ENCODE measurements at places on chromosomes 1 and 21.

GRCh38 chr1:76023669-76024435, 50.7 kb upstream of the ST6GALNAC3 start:
- no peak for DNase-seq

- no peak for DNase-seq
Observed at GRCh38 chr1:21490774-21491487, 18.3 kb upstream of the ALPL start.

- DNase-seq: no peak
Observed at GRCh38 chr1:109497449-109498160, 3.7 kb downstream of the CYB561D1 start.

DNA sequence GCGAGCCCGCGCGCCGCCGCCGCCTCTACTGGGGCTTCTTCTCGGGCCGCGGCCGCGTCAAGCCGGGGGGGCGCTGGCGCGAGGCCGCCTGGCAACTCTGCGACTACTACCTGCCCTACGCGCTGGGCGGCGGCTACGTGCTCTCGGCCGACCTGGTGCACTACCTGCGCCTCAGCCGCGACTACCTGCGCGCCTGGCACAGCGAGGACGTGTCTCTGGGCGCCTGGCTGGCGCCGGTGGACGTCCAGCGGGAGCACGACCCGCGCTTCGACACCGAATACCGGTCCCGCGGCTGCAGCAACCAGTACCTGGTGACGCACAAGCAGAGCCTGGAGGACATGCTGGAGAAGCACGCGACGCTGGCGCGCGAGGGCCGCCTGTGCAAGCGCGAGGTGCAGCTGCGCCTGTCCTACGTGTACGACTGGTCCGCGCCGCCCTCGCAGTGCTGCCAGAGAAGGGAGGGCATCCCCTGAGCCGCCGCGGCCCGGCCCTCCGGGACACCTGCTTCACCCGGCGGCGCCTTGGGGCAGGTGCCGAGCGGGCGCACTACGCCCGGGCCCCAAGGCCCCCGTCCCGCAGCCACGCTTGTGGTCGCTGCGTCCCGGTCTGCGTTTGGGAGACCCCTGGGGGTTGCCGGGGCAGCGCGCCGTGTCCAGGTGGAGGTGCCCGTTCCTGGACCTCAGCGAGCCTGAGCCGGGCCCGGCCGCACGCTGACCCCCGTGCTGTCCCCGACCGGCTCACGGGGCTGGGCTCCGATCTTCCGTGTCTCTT, 944 bp downstream of the B3GALT6 start:
- DNase-seq: no peak

- DNase-seq: no peak
Observed at GRCh38 chr1:204335085-204335484, 24.6 kb downstream of the PLEKHA6 start.

DNA sequence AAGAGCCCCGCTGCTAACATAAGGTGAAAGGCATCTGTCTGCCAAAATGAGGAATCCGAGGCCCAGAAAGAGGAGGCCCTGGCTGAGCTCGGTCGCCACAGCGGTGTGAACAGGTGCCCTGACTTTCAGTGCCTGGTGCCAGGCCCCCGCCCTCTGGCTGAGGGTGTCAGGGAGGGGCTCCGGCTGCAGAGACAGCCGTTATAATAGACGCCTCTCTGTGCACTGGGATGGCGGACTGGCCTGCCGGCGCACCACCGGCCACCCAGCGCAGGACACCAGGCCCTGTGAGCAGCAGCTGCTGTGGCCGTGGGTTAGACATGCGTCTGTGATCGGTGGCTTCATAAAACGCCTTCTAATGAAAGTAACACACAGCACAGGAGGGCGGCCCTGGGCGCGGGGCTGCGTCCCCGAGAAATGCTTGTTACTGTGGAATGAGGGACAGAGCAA, 51.4 kb upstream of the ACTRT2 start:
- DNase-seq: no peak

- no peak for DNase-seq
Observed at GRCh38 chr21:19853061-19853460, 1145.1 kb upstream of the NCAM2 start.

- peak; percentile 23 for DNase-seq
Observed at GRCh38 chr1:214328770-214329469, 48.0 kb downstream of the SMYD2 start.

DNA sequence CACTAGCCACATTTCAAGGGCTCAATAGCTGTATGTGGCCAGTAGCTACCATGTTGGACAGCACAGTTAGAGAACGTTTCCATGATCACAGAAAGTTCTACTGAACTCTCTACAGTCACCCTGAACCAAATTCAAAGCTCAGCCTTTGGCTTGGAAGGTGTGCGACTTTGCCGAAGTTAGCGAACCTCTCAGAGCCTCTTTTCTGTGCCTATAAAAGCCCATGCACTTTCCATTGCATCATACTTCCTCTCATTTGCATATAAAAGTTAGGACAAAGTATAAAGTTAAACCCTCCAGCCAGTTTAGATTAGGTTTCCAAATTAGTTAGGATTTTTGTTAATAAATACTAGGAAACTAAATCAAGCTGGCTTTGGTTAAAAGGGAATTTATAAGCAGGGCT, 4.7 kb upstream of the SLC1A7 start:
- DNase-seq: no peak

GRCh38 chr1:16075337-16076030, 2.0 kb upstream of the FAM131C start:
- no peak for DNase-seq

DNA sequence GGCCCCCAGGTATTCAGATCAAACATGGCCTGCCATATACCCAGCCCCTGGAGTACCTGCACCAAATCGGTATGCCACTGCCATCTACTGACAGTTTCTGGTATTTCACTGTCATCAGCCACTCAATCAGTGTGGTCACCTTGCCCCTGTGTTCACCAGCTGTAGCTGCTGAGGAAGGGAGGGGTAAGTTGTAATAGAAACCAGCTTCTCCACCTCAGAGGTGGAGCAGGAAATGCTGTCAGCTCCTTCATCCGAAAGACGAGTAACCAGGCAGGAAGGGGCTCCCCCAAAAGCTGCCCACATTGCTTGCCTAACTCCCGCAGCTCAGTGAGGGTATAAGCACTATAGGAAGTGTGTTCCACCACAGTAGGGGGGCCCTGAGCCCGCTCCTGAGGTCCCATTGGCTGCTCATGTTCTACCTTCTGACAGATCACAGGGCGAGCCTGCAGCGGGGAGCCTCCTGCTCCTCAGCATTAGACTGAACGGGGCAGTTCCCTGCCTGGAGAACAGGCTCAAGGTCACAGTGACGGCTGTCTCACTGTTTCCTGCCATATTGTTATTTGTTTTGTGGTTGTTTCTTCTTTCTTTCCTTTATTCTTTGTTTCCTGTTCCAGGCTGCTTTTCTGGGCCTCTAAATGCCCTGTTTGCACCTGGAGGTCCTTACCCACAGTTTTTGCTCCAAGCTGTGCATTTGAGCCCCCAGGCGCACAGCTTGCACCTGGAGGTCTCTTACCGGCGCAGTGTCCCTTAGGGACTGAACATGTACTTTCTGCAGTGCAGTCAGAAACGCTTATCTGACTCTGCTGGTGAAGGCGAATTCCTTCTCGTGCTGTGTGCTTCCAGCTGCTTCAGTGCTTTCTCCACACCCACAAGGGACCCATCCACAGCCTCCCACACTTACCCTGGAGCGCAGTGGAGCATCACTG, 1638.3 kb downstream of the MRPL39 start:
- peak; percentile 15 for DNase-seq

DNA sequence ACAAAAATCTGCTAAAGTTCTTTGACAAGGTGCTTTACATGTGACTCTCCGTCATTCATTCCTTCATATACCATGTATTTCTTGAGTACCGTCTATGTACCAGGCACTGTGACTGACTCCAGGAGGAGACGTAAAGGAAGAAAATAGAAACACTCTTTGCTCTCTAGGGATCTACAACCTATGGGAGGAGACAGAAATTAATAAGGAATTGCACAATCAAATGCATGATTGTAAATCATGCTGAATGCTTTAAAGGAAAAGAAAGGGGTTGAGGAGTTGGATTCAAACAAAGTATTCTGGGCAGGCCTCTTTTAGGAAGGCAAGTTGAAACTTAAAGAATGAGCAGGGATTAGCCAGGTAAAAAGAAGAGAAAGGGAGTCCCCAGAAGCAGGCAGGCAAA, 239.1 kb upstream of the FGGY start:
- no peak for DNase-seq

DNA sequence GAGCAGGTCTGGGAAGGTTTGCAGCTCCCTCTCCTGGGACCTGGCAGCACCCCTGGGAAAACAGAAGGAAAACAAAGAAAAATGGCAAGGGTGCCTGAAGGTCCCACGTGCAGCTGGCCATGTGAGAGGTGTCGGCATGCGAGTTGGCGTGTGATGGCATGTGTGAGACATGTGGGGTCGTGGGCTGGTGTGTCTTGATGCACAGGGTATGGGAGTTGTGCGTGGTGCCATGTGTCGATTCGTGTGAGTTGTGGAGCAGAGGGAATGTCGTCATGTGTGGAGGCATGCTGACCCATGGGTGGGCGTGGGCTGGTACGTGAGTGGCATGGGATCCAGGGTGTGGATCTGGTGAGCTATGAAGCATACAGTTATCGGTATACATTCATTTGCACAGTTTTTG, 1.3 kb downstream of the HPCA start:
- no peak for DNase-seq

DNA sequence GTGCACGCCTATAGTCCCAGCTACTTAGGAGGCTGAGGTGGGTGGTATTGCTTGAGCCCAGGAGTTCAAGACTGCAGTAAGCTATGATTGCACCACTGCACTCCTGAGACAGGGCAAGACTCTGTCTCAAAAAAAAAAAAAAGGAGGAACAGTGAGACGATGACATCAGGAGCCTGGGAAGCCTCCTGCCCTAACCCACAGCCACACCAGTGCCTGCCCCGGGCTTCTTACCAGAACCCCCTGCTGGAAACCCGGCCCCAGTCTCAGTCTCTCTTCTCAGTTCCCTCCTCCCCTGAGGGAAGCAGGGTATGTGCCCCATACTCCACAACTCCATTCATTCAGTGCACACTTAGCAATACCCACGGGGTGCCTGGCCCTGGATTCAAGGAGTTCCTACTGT, 9.1 kb downstream of the COL8A2 start:
- no peak for DNase-seq

DNA sequence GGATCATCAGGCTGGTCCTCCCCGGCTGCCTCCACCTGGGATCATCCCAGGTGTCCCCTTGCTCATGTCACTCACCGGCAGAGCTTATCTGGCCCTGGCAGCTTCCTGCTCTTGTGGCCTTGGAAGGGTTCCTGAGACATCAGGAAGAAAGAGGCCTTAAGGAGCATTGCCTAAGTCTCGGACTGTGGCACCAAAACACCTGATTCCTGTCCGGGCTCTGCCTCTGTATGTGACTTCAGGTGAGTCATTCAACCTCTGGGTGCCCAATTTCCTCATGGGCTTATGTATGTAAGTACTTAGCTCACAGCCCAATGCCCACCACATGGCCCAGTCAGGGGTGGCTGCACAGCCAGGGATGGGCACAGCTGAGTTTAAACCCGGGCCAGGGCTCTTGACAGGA, 255.9 kb upstream of the VAMP3 start:
- no peak for DNase-seq

DNA sequence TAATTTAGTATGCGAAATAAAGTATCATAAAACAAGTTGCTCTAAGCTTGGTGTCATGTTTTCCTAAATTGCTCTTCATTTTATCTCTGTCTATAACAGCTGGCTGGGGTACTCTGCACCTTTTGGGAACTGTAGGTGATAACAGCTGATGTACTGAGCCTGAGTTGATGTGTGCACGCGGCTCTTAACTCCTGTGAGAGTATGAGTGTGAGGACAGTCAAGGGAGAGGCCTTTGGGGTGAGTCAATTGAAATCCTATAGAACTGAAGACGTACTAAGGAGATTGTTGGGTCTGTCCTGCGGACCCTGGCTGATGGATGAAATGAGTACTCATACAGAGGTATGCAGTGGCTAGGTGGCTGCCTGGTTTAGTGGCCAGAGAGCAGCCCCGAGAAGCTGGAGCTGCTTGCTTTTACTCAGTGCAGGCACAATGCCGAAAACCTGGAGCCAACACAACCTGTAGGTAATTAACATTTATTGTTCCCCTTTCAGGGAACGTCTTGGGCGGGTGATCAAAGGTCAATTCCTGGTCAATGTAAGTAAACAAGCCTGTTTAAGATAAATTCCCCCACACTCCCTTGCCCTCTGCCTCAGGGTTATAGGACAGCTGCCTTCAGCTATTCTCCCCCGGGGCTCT, 188.5 kb downstream of the PRDM2 start:
- no peak for DNase-seq

GRCh38 chr1:171661076-171661650, 8.7 kb upstream of the MYOC start:
- no peak for DNase-seq

GRCh38 chr1:172398970-172399755, 21.3 kb upstream of the C1orf105 start:
- no peak for DNase-seq

DNA sequence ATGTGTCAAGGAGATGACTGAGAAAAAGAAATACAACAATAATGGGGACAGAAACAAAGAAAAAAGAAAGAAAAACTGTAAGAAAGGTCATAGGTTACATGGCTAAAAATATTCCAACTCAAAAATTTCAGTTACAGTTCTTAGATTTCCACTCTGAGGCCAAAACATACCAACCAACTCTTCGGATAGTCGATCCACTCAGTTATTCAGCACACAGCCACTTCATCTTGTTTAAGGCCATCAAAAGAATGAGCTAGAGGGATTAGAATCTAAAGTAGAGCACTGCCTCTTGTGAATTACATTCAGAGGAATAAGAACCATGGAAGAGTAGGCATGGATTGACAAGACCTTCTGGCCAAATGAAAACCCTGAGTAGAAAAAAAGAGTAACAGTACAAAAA, 277.0 kb downstream of the MRPL39 start:
- DNase-seq: no peak

DNA sequence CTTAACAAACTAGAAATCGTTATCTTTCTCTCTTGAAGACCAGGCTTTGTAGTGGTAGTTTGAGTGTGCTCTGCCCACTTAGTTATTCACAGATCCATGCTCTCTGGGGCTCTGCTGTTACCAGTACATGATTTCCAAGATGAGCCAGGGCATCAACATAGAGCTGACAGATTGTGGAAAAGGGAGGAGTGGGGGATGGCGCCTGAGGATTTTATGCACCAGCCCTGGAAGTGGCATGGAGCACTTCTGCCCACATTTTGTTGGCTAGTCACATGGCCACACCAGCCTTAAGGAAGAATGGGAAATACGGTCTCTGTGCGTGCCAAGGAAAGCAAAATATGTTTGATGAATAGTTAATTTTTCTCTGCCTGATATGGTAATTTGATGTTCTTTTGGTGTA, 18.2 kb downstream of the TSNAX start:
- DNase-seq: no peak

Data from activated naive CD4-positive, alpha-beta T cell (primary cell).